ENCODE measurements at places on chromosomes 16 and 17.
A peak's percentile ranks its signal among the peaks of the same experiment; 100 is the strongest.

DNA sequence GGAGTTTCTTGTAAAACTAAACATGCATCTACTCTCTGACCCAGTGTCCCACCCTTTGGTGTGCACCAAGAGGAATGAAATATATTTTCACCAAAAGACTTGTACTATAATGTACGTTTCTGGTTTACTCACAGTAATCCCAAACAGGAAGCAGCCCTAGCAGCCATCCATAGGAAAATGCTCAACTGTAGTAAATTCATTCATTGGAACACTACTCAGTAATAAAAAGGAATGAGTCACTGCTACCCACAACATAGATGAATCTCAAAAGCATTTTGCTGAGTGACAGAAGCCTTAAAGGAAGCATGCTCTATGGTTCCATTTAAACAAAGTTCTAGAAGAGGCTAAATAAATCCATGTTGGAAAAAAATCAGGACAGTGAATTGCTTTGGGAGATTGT is 37.6 kb upstream of the DHRS7B start:
- DNase-seq: no peak

DNA sequence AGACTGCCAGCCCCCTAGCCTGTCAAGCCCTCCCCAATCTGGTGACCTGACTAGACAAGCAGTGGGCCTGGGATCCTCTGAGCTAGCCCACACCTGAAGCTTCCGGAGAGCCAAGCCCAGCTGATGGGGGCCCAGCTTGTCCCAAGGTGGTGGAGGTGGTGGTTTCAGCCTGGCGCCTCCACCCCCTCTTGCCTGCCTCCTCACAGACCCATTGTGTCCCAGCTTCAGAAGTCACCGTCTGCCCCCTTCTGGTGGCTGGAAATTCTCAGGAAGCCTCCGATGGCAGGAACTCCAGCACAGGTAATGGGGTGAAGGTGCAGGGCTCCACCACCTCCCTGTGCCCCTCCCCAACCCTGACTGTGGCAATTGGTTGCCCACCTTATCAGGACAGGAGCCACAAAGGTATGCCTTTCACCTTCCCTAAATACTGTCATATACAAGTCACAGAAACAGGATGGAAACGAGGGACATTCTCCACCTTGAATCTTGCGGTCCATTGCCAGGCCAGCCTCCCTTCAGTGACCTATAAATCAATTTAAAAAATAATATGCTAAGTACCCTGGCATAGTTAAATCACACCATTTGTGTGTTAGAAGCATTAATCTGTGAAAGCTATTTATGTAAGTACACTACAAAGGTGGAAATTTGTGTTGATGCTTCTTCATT is 66.0 kb upstream of the ZNF423 start:
- DNase-seq: peak; percentile 80

- no peak for DNase-seq
Measured at GRCh38 chr16:813916-814412, 13.4 kb upstream of the GNG13 start.

- DNase-seq: no peak
Measured at GRCh38 chr17:7740481-7741001, 23.0 kb downstream of the DNAH2 start.

GRCh38 chr16:74601126-74601871 is 5.6 kb downstream of the GLG1 start:
- DNase-seq: no peak

DNA sequence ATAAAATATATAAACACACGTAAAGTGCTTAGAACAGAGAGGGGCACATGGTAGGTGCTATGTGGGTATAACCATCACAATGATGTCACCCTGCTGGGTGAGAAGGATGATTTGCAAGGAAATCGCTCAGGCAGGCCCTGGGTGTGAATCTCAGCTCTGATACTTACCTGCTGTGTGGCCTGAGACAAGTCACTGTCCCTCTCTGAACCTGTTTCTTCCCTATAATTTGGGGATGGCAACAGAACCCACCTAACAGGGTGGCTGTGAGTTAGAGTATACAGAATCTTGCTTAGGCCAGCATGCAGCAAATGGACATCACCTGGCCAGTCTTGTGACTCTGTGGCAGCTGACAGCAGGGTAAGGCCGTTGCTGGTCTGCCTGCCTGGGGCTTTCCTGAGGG is 36.6 kb upstream of the ALKBH5 start:
- no peak for DNase-seq

DNA sequence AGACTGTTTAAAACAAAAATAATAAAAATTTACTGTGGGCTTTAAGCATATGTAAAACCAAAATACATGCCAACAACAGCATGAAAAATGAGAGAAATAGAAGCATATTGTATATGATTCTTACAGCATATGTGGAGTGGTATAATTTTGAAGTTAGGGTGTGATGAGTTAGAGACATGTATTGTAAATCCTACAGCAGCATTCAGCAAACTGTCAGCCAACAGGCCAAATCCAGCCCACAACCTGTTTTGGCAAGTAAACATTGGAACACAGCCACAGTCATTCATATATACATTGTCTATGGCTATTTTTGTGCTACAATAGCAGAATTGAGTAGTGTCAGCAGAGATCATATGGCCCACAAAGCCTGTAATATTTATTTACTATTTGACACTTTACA is 42.3 kb downstream of the ZNF18 start:
- DNase-seq: no peak

DNA sequence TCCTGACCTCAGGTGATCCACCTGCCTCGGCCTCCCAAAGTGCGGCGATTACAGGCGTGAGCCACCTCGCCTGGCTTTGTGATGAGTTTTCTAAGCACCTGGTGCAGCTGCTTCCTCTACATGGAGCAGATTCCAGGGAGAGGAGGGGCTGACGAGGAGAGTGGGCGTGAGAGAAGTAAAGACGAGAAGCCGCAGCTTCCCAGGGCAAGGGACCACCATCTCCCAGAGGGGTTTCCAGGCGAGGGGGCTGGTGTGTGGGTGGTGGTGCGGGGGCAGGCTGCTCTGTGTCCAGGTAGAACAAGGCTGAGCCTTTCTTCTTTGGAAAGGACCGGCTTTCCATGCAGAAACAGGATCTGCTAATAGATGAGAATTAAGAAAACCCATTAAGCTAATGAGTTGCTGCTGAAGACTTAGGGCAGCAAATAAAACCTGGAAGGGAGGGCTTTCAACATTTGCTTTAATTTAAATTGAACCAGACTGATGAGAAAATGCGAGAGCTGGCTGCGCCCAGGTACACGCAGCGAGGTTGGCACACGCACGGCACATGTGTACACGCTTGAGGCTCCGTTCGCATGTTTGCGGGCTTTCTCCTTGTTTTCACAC is 236.7 kb downstream of the RBFOX3 start:
- DNase-seq: no peak

DNA sequence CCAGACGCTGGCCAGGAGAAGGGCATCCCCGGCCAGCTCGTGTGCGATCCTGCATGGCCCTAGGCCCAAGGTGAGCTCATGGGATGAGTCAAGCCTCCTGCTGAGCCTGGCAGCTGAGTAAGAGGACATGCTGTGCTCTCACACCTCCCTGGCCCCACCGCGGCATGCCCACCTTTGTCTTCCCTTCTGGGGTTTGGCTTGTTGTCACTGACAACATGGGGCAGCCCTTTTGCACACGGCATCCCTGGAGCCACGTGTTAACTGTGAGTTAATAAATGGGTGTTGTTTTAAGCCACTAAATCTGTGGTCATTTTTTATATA is 8.9 kb upstream of the TNS4 start:
- no peak for DNase-seq

GRCh38 chr17:73646409-73647300 is 2.4 kb upstream of the SDK2 start:
- DNase-seq: peak; percentile 68

DNA sequence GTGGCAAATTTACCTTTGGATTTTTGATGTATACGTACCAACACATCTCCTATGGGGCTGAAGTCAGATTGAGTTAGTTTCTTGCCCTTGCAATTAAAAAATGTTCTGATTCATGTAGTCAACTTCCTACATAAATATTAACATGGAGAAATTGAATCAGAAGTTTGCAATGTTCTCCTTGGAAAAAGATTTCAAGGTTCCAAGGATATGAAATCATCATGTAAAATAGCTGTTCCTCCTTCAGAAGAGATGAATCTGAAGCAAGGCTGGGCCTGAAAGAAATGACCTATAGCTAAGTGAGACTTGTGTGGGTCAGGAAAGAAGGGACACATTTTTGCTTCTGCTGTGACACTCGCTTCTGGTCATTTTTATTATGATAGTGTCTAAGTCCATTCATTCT is 131.7 kb downstream of the RGS9 start:
- no peak for DNase-seq

DNA sequence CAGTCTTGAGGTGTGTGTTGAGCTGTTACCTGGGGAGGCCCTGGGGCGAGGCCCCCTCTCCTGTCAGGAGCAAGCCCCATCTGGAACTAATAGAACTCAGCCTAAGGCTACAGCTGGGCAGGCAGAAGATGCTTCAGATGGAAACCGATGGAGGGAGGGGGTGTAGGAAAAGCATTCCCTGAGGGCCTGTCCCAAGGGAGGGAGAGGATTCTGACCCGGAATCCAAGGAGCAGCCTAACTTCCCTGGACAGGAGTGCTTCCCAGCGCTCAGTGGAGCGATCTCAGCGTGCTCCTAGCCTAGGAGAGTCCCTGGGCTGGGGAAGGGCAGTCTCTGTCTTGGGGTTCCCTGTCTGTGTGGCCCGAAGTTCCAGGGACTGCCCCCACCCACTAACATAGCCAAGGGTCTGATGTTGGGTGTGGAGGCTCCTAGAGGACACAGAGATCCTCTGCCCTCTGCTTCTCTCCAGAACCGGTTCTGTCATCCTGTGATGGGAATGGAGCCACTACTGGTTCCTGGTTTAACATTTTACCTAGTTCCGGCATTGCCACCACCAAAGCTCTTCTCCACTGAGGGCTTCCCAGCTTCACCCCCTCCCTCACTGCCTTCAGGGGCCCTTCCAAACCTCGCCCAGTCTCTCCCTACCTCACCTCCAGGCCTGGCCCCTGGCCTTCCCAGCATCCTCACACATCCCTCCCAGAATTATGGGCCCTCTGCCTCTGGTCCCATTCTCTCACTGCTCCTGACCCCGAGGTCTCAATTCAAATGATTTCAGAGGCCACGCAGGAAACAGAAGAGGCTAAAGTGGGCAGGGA is 58.7 kb downstream of the RTN4RL1 start:
- no peak for DNase-seq

DNA sequence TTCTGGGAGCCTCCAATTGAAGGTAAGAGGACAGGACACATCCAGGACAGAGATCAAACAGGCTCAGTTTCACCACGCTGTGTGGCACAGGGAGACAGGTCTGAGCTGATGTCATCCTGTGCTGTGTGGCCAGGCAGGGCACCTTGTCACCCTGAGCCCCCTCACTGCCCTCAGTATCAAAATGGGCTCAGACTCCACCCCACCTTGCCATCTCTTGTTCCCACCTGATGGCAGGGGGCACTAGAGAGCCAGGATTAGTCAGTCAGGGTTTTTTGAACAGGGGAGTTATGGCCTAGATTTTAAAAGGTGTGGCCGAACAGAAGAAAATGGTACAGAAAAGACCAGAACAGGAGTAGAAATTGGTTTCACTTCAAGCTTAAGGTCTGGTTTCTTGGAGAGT is 2.6 kb downstream of the KAT2A start:
- peak; percentile 69 for DNase-seq

DNA sequence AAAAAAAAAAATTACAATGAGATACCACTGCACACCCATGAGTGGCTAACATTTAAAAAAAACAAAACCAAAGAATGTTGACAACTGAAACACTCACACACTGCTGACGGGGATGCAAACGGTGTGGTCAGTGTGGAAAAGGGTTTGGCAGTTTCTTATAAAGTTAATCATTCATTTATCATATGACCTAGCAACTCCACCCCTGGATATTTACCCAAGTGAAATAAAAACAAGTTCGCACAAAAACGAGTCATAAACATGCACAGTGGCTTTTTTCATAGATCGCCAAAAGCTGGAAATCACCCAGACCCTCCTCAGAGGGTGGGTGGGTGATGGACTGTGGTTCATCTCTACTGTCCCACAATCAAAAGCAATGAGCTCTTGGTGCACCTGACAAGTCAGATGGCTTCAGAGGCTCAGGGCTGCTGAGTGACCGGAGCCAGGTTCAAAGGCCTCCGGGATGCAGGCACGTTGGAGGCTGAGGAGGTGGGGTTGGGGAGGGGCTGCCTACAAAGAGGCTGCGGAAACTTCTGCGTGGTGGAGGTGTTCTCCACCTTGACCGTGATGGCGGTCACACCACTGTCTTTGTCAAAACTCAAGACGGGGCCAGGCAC is 14.2 kb downstream of the RAB40B start:
- no peak for DNase-seq

DNA sequence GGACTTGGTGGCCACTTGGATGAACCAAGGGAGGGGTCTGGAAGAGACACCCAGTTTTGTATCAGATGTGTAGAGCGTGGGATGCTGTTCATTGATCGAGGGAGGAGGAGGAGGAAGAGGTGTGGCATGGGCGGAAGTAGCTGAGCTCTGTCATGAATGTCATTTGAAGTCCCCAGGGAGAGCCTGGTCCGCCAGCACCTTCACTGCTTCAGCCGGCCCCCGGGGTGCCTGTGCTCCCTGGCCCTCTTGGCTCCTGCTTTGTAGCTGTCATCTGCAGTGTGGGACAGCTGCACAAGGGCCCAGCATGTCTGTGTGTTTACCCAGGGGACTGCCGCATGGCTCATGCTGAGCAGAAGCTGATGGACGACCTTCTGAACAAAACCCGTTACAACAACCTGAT is 75.4 kb upstream of the RBL2 start:
- DNase-seq: no peak

DNA sequence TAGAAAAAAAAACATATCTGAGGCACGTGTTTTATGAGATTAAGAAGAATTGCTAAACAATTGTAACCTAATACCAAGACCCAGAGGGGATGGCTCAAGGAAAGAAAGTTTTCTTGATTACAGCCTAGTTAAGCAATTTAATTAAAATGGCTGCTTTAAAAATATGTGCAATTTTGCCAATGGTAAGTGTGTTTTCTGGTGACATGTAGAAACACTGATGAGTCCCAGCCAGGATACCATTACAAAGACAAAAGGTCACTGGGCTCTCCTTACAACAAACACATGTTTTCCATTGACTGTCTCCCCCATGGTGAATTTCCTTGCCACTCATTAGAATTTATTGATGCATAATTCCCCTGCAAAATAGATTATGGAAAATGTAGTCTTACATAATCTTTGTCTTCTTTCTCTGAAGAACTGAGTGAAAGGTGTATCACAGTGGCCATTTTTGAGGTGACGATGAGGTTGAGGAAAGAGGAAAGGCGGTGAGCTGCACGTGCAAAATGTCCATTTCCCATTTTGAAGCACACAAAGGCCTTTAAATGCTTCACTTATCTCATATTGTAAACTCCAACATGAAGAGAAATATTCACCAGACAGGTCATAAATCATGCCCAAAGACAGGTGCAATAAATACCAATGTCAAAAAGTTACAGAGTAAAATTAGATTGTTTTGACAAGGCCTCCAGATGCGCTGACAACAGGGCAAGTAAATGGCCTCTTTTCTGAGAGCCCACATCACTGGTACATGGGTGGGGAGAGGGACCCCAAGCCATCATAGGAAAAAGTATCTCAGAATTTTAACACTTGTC is 696.9 kb downstream of the KCNJ2 start:
- DNase-seq: no peak

GRCh38 chr16:83835586-83836566 is 28.1 kb downstream of the HSBP1 start:
- peak; percentile 93 for DNase-seq

Data from common myeloid progenitor, CD34-positive (primary cell).